Activated CD4-positive, alpha-beta memory T cell treated with anti-CD3 and anti-CD28 coated beads, Interleukin-2, amount 10 ng/mL, durations not matched to agents 7 days and 5 days (primary cell): ENCODE measurements at places on chromosomes 16 and 17.

GRCh38 chr17:63293323-63294075 lies 152.6 kb downstream of the CYB561 start:
- no peak for DNase-seq

GRCh38 chr16:72858665-72859493 lies 189.0 kb downstream of the ZFHX3 start:
- no peak for DNase-seq

- DNase-seq = peak; percentile 2
Measured at GRCh38 chr17:74524653-74525464, 6.4 kb downstream of the CD300LB start.

GRCh38 chr16:11147033-11147753 lies 108.8 kb downstream of the SOCS1 start:
- no peak for DNase-seq

DNA sequence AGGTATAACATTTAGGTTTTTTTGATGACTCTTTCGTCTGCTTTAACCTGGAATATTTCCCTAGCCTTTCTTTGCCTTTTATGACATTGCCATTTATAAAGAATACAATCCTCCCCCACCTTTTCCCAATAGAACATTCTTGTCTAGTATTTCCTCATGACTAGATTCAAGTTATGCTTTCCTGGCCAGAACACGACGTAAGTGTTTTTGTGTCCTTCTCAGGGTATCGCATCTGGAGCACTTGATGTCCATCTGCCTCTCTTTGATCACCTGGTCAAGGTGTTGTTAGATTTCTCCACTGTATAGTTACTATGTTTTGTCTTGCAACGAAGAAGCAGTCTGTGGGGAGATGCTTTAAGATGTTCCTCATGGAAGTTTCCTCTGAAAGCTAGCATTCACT lies 87.4 kb downstream of the MSI2 start:
- no peak for DNase-seq

DNA sequence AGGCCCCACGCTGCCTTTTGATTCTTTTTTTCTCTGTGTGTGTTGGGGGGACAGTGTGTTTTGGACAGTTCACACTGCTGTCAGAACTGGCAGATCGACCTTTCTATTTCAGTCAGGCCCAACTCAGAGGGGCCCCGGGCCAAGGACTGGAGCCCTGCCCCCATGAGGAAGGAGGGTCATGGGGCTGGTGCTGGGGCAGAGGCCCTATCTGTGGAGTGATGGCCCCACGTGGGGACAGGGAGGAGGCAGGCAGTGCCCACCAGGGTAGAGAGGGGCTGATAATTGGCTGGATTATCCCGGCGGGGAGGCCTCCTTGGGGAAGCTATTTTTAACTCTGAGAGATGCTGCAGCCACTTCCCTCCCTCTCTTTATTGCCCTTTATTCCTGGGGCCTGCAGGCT lies 5.7 kb upstream of the KCNJ12 start:
- DNase-seq = no peak

GRCh38 chr16:50611332-50611934 lies 63.2 kb downstream of the NKD1 start:
- DNase-seq = no peak

DNA sequence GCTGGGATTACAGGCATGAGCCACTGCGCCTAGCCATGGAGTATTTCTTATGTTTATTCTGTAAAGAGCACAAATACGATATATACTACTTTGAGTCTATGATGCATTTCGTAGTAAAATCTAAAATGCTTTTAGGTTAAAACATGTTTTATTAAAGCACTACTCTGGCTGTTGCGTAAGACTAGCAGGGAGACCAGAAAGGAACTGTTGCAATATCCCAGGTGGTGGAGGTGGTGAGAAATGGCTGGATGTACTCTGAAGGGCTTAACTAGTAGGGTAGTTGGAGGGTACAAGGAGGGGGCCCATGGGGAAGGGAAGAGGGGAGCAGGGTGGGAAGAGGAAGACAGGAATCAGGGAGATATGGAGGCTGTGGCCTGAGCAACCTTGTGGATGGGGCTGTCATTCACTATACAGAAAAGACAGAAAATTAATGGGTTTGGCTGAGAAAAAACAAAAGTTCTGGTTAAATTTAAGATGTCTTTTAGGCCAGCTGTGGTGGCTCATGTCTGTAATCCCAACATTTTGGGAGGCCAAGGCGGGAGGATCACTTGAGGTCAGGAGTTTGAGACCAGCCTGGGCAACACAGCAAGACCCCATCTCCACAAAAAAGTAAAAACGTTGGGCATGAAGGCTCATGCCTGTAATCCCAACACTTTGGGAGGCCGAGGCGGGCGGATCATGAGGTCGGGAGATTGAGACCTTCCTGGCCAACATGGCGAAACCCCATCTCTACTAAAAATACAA lies 35.8 kb downstream of the ST3GAL2 start:
- DNase-seq = no peak

DNA sequence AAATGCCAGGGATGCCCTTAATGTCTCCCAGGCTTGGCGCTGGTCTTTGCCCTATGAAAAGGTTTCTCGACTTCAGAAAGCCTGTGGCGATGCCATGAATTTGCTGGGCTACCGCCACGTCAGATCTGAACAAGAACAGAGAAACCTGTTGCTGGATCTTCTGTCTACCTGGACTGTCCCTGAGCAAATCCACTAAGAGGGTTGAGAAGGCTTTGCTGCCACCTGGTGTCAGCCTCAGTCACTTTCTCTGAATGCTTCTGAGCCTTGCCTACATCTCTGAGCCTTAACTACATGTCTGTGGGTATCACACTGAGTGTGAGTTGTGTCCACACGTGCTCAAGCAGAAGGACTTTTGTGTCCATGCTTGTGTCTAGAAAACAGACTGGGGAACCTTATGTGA lies 11.4 kb downstream of the CHST4 start:
- peak; percentile 42 for DNase-seq

- no peak for DNase-seq
Measured at GRCh38 chr17:76551685-76552084, 11.8 kb downstream of the PRCD start.

DNA sequence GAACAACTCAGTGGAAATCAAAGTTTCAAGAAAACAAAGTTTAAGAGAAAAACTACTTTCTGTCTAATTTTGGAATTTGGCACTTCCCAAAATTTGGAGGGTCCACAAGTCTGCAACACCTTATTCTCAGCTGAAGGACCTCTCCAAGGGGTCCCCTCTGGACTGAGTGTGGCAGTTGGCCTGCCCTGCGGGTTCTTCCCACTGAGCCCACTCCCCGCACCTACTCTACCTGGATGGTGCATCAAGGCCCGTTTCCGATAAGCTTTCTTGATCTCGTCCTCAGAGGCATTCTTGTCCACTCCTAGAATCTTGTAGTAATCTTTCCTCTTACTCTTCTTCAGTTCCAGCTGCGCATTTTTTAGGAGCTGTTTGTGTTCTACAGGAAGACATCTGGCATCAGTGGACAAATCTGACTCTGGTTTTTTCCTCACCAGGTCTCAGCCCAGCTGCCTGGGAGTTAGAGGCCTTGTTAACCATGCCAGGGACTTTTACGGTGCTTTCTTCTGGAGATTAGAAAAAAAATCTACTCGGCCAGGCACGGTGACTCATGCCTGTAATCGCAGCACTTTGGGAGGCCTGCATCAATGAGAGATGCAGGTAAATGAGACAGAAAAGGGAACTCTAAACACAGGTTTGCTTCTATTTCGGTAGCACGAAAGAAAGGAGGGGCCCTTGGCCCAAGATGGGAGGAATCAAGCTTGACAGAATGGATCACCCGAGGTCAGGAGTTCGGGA lies 15.6 kb downstream of the CNP start:
- no peak for DNase-seq

- no peak for DNase-seq
Measured at GRCh38 chr17:50055055-50055425, 870 bp upstream of the ITGA3 start.

GRCh38 chr17:31472137-31472536 lies 80.7 kb downstream of the RAB11FIP4 start:
- no peak for DNase-seq

- DNase-seq = no peak
Measured at GRCh38 chr16:56106527-56106926, 84.8 kb upstream of the GNAO1 start.

GRCh38 chr17:58084317-58084981 lies 1.2 kb downstream of the DYNLL2 start:
- peak; percentile 64 for DNase-seq

- DNase-seq = no peak
Measured at GRCh38 chr16:65702707-65703402, 581.0 kb upstream of the CDH11 start.

- no peak for DNase-seq
Measured at GRCh38 chr17:29283496-29283895, 10.5 kb downstream of the NUFIP2 start.

GRCh38 chr17:77884019-77884418 lies 74.5 kb upstream of the TNRC6C start:
- DNase-seq = no peak

GRCh38 chr17:65898651-65899050 lies 293.3 kb downstream of the CEP112 start:
- DNase-seq = no peak

DNA sequence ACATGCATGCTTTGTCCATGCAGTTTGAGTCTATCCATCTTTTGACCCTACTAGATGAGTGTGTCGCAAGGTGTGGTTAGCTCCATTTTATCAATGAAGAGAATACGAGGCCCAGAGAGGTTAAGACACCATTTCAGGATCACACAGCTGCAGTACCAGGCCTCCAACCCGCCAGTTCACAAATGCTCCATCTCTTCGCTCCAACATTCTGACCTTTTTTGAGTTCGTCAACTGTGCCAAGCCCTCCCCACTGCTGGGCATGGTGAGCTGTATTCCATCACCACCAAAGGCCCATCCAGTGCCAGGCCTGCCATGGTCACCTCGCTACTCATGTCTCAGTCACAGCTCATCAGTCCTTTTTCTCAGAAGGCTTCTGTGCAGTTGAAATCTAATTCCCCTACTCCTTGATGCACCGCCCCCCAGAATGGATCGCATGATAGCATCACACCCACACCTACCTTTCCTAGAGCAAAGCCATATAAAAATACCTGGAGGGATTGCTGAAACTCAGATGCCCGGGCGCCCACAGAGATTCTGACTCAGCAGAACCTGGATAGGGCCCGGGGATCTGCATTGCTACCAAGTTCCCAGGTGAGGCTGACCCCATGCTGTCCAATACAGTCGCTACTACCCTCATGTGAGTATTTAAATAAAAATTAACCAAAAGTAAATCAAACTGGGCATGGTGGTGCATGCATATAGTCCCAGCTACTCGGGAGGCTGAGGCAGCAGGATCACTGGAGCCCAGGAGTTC lies 38.0 kb downstream of the ZNF423 start:
- DNase-seq = no peak

DNA sequence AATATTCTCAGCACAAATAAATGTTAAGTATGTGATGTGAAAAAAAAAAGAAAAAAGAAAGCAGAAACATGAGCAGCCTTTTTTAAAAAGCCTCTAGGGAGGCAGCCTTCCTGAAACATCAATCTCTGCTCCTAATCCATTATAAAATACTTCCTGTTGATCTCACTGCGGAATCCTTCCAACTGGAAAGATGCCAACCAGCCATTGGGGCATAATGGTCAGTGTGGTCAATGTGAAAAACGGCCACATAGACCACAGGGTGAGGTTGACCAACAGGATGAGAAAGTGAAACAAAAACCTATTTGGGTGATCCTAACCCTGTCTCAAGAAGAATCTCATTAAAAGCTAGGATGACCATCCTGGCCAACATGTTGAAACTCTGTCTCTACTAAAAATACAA lies 26.1 kb upstream of the ABCA8 start:
- DNase-seq = no peak
